ENCODE measurements at places on chromosomes 3 and 15. TPM values are rescaled to one million over a fixed set of nuclear protein-coding genes. Genes with fewer than 3 reads are reported as not detected.
A peak's percentile ranks its signal among the peaks of the same experiment; 100 is the strongest.

GRCh38 chr15:39456582-39457330 is 124.1 kb upstream of the THBS1 start:
- no peak for DNase-seq

GRCh38 chr3:107464037-107464436 is 58.7 kb upstream of the BBX start:
- no peak for DNase-seq

RETNLB gene
- not detected for total RNA-seq

VGLL3 gene
- 23.7 TPM for total RNA-seq

DNA sequence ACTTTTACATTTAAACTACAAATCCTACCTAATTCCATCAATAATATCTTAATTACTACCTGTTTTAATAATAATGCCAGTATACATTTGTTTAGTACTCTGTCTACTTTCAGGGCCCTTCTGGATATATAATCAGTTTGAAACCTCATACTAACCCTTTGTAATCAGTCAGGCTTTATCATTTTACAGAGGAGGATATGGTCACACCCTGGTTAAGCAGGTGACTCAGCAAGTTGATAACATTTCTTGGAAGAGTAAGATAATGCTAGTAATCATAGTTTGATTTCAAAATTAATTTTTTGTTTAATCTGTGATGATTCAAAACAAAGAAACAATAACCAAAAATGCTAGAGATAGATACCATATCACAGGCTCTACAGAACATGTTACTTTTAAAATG is 208.2 kb upstream of the MANF start:
- no peak for DNase-seq

HES1 gene
- total RNA-seq: 26.5 TPM

ZBED2 gene
- total RNA-seq: not detected

DNA sequence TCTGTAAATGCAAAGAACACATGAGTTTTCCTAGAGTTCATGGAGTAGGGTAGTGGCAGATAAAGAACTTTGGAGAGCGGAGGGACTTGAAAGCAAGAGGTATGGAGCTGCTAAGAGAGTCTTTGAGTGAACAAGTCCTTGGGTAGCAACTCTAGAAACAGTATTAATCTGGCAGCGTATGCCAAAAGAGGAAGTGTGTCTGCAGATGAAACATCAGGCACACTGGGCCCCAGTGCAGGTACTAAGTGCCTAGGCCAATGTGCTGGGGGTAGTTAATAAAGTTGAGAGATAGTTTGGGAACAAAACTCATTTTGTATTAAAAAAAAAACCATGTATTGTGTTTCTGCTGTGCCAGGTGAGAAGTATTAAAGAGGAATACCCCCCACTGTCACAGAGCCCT is 223.0 kb upstream of the STRIT1 start:
- DNase-seq: no peak

DNA sequence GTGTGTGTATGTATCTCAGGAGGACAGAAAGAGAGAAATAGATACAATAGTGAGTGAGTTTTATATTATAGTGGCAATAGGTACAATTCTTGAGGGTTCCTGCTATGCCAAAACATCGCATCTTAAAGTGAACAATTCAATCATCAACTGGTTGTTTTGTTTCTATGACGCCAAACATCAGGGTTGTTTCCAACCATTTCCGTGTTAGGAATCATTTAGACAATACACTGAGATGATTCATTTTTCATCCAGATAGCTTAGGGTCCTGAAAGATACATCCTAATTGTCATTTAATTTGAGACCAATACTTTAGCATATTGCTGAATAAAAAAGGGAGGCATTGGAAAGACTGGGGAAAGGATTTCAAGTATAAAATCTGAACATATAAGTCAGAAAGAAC is 472.2 kb downstream of the MCTP2 start:
- DNase-seq: no peak

GRCh38 chr3:141346839-141347238 is 21.5 kb upstream of the ZBTB38 start:
- DNase-seq: no peak

DNA sequence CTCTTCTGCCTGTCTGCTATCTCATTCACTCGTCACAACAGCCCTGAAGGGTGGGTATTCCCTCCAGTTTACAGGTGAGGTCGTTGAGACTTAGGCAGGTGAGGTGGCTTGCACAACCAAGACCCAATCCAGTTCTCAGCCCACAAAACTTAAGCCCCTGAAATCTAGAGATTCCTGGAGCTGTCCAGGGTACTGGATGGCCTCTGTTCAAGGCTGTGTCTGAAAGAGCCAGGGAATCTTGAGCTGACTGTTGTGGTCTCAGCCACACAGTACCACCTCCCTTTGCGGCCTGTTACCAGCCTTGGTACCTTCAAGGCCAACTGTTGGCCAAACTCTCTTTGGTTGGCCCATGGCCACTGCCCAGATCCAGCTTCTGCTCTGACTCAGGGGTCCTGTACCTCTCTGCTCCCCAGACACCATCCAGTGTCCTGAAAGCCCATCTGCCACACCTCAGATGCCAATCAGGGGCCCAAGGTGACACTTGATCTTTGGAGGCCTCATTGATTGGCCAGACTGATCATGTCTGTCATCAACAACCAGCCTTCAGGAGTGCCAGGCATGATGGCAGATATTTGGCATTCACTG is 10.9 kb upstream of the FAM107A start:
- no peak for DNase-seq

DNA sequence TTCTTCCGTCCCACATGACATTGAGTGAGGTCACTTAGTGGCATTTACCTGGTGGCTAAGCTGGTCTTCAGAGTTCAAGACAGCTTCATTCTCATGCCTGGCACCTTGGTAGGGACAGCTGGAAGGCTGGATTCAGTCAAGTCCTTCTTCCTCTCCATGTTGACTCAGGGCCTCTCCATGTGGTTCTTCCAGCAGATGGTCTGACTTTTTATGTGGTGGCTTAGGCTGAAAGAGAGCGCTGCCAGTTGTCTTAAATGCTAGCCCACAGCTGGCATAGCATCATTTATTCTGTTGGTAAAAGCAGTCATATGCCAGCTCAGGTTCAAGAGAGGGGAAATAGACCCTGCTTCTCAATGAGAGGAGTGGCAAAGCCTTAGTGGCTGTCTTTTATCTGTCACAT is 53.0 kb upstream of the CTDSPL start:
- no peak for DNase-seq

- no peak for DNase-seq
These were observed 412.9 kb upstream of the GRM7 start for GRCh38 chr3:6448011-6448410.

CRABP1 gene
- total RNA-seq: not detected

CAMKV gene
- total RNA-seq: 0.13 TPM

DNA sequence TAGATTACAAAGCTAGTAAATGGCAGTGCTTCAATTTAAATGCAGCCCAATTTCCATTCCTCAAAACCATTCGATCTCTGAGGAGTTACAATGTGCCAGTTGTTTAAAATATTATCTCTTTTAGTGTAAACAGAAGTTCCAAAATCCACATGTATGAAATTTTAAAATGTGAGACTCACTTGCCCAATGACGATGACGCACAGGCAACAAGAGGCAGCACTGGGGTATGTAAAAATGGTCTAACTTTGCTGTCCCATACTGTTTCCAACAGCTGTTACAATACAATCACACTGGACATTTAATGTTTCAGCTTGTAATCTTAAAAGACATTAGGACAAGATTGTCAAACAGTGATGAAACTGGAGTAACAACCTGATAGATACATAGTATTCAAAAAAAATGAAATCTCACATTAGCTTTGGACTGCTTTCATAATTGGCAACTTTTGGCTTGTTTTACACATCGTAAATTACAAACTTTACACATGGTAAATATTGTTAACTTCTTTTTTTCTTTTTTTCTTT is 12.2 kb downstream of the SLTM start:
- DNase-seq: no peak

TF gene
- total RNA-seq: 3.1 TPM

CTDSPL gene
- 59.6 TPM for total RNA-seq

- peak; percentile 93 for DNase-seq
These were observed 300.0 kb upstream of the TPM1 start for GRCh38 chr15:62742409-62743171.

DNA sequence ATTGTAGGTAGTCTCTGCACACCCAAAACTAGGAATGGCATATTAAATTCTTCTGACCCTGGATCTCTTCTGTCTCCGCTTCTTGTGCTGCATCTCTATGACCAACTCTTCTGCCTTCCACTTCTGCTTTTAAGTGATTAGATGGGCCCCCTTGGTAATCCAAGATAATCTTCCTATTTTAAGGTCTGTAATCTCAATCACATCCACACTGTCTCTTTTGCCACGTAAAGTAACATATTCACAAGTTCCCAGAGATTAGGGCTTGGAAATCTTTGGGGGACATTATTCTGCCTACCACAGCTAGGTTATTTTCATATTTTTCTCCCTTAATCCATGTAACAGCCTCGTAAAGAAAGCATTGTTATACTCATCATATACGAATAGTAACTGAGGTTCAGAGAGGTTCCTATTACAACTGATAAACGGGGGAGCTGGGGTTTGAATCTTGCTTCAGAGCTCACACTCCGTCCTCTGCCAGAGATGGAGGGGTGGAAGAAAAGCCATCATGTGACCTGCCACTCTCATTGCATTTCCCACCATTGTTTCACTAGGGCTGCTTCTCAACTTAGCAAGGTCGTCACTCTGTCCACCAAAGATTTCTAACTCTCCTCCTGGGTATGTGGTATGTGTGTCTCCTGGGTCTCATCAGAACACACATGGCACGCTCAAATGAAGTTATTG is 6.6 kb upstream of the CD47 start:
- DNase-seq: no peak

GRCh38 chr15:58212909-58213526 is 74.8 kb downstream of the AQP9 start:
- no peak for DNase-seq

DNA sequence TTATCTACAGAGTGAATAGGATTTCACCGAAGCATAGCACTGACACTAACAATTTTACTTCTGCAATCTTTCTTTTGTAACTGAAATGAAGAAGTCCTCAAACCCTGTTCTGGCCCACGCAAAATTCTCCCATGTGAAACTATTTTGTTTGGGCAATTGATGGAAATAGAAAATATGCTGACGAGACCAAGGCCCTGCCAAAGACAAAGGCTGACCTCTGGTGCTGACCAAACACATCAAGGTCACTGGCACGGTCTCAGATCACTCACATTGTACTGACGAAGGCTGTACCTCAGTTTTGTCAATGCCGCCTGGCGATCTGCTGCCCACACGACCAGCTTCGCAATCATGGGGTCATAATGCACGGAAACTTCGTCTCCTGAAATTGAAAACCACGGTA is 58.4 kb upstream of the DCUN1D1 start:
- DNase-seq: no peak

CATSPER2 gene
- total RNA-seq: 2.1 TPM

- no peak for DNase-seq
These were observed 320.4 kb upstream of the PROK2 start for GRCh38 chr3:72105306-72105705.

TIGIT gene
- not detected for total RNA-seq

DNA sequence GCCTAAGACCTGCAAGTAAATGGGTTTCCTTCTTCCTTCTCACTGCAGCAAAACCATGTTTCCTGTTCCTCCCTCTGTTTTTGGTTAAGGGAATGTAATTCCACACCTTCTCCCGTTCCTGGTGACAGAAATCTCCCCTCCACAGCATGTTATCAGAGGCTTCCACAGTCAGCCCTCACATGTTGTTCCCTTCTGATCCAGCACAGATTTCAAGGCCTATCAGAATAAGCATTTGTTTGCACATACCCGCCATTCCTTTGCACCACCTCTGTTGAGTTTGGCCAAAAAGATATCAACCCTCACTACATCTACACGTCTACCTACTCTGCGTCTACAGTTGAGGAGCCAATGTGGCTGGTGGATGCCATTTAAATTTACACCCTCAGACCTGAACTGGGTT is 113.9 kb upstream of the GRM7 start:
- no peak for DNase-seq

All from esophagus muscularis mucosa (tissue), 4 donors.